Activated CD4-positive, alpha-beta memory T cell treated with anti-CD3 and anti-CD28 coated beads, Interleukin-2, amount 10 ng/mL, durations not matched to agents 7 days and 5 days (primary cell): ENCODE measurements at places on chromosomes 1 and 21. TPM values are rescaled to one million over a fixed set of nuclear protein-coding genes. Genes with fewer than 3 reads are reported as not detected.

- H3K27ac ChIP-seq: peak overlapping the region; percentile 88
- peak overlapping the region; percentile 2 for H3K4me3 ChIP-seq
- no peaks in the 10 kb centered on the region for H3K27me3 ChIP-seq
- H3K4me1 ChIP-seq: peaks cover 72% of the 10 kb centered on the region
Observed at GRCh38 chr1:226655251-226656163, 83.6 kb downstream of the ITPKB start.

GRCh38 chr1:167423684-167424619 lies 94.4 kb downstream of the CD247 start:
- no peak overlapping the region for H3K27ac ChIP-seq
- no peaks in the 10 kb centered on the region for H3K27me3 ChIP-seq
- H3K4me3 ChIP-seq: no peak overlapping the region

GRCh38 chr1:86201311-86201710 lies 44.7 kb upstream of the COL24A1 start:
- H3K27me3 ChIP-seq: no peaks in the 10 kb centered on the region
- H3K27ac ChIP-seq: no peak overlapping the region
- no peaks in the 10 kb centered on the region for H3K4me1 ChIP-seq

DNA sequence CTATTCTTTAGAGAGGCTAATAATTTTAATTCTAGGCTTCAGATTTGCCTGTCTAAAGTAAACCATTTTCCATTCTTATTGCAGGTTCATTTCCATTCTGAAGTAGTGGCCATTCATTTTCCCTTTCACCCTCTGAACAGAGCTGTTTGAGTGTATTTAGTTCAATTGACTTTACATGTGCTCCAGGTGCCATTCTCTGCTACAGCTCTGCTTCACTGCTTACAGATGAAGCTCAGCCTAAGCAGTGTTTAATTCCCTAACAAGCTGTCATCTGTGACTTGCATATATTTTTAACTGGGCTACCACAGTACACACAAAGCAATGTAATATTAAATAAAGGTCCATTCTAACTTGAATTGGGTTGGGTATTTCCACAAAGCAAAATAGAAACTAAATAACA lies 1031.6 kb downstream of the KCNT2 start:
- H3K4me3 ChIP-seq: no peak overlapping the region
- H3K4me1 ChIP-seq: no peaks in the 10 kb centered on the region

Gene TMEM201
- total RNA-seq: 13.4 TPM

Gene CD2
- total RNA-seq: 340 TPM

DNA sequence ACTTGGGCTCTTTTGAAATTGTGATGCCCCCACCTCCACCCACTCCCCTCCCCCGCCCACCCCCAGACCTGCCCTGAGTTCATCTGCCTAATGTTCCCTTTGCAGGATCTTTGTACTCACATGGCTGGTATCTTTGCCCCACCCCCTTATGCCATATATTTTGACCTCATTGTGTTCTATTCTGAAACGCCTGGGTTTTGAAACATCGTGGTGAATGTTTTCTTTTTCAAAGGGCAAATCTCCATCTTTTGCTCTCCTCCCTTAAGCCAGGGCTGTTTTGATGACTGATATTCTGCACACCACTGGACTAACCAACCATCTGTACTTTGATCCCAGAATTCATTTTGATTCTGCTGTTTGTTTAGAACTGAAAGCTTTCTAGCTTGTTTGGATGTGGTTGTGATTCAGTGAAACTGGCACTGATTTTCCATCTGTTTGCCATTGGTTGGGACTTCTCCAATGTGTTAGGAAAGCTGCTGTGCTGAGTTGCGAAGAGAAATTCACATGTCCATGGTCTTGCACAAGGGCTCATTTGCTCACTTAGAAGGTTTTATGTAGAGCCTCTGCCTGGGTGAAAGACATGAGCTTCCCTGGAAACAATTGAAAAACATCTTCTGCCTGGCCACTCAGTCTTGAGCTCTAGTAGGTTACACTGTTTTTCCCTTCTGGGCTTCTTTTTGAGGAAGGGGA lies 16.5 kb downstream of the SMAP2 start:
- DNase-seq: no peak
- H3K36me3 ChIP-seq: peaks cover 64% of the 10 kb centered on the region
- no peaks in the 10 kb centered on the region for H3K27me3 ChIP-seq
- peak overlapping the region; percentile 76 for H3K27ac ChIP-seq
- peaks cover 90% of the 10 kb centered on the region for H3K4me1 ChIP-seq

Gene CYP4A11
- not detected for total RNA-seq

DNA sequence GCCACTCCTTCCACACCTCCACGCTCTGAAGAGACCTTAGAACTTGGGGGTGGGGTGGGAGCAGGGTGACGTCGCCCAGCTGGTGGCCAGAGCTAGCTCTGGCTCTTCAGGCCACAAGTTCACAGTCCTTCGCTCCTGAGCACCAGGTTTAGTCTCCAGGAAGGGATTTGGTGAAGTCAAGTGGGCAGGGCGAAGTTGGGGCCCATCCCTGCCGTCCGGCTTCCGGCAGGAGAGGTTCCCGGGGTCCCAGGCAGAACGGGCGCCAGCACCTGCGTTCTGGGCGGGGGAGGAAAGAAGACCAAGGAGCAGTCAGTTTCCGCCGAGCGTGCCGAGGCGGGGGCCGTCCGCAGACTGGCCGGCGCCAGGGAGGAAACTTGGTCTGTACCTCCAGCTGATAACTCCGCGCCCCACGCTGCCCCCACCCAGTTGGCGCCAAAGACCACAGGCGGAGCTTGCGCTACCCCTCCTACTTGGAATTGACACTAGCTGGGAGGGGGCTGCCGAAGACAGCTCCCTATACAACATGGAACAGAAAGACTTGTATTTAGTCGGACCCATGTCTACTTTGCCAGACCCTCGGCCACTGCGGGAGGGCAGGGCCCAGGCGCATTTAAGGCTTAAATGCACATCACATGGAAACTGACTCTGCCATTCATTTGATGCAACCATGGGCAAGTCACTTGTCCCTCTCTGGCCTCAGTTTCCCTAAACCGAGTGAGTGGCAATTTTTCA lies 995 bp downstream of the ID3 start:
- peaks cover 6% of the 10 kb centered on the region for H3K36me3 ChIP-seq
- peak overlapping the region; percentile 73 for H3K27ac ChIP-seq
- DNase-seq: peak; percentile 41
- peaks cover 51% of the 10 kb centered on the region for H3K27me3 ChIP-seq

DNA sequence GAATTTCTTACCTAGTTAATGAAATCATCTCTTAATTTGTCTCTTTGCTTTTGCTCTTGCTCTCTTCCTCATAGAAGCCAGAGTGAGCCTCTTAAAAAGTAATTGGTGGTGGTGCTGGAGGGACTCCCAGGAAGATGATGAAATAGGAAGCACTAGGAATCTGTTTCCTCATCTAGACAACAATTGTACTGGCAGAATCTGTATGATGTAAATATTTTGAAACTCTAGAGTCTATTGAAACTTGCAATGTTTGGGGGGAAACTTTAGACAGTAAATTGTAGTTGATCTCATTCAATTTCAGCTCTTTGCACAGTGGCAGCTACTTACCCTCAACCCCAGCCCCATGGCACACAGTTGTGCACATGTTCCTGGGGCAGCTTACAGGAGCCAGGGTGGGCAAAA lies 10.6 kb downstream of the RGSL1 start:
- no peak overlapping the region for H3K27ac ChIP-seq
- H3K36me3 ChIP-seq: no peaks in the 10 kb centered on the region
- no peak for DNase-seq

Gene PTPN22
- total RNA-seq: 79.4 TPM

GRCh38 chr1:116062201-116062600 lies 49.0 kb upstream of the MAB21L3 start:
- no peak for DNase-seq
- H3K27ac ChIP-seq: no peak overlapping the region
- no peaks in the 10 kb centered on the region for H3K36me3 ChIP-seq

- no peak for DNase-seq
- H3K27me3 ChIP-seq: peaks cover 1% of the 10 kb centered on the region
- H3K27ac ChIP-seq: no peak overlapping the region
- H3K4me3 ChIP-seq: no peak overlapping the region
- H3K36me3 ChIP-seq: peaks cover 6% of the 10 kb centered on the region
- peaks cover 62% of the 10 kb centered on the region for H3K4me1 ChIP-seq
Observed at GRCh38 chr1:229032375-229032774, 238.5 kb upstream of the RAB4A start.

Gene FCER1G
- total RNA-seq: 1.3 TPM

Gene PIGR
- not detected for total RNA-seq

GRCh38 chr1:208496467-208497371 lies 252.5 kb upstream of the PLXNA2 start:
- no peak overlapping the region for H3K27ac ChIP-seq
- no peak overlapping the region for H3K4me3 ChIP-seq
- DNase-seq: no peak
- H3K27me3 ChIP-seq: peaks cover 2% of the 10 kb centered on the region

DNA sequence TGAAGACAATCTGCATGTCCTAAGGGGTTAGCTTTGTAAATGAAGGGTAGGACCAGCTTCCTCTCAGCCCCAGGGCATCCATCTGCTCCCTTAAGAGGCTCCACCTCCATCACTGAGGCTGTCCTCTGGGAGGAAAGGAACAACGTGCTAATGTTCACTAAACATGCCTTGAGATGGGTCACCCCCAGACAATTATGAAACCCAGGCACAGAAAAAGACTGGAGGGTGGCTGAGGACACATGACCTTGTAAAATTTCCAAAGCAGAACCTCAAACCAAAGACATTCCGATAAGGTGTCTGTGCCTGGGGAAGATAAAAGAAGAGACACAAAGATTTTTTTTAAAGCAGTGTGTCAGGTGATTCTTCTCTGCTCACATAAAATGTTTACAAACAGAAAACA lies 37.6 kb upstream of the ZNF124 start:
- no peaks in the 10 kb centered on the region for H3K27me3 ChIP-seq
- no peak for DNase-seq
- peak overlapping the region; percentile 92 for H3K4me3 ChIP-seq
- H3K4me1 ChIP-seq: peaks cover 70% of the 10 kb centered on the region
- peak overlapping the region; percentile 83 for H3K27ac ChIP-seq
- peaks cover 57% of the 10 kb centered on the region for H3K36me3 ChIP-seq

Gene PTPRC
- 724 TPM for total RNA-seq

DNA sequence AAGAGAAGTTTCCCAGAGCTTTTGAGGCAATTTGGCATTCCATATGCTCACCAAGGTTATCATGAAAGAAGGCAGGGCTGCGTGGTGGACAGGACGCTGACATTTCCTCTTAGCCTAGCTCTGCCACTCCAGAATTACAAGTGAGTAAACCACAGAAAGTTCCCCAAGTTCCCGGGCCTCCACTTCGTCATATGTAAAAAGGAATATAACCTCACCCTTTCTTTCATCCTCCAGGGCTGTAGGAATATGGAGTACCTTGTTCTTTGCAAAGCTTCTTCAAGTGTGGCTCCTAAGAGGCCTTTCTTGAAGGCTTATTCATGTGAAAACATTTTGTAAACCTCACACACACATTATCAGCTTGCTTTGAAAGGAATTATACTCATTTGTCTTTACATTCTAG lies 210.2 kb downstream of the GREM2 start:
- H3K4me3 ChIP-seq: no peak overlapping the region
- no peaks in the 10 kb centered on the region for H3K27me3 ChIP-seq
- H3K27ac ChIP-seq: no peak overlapping the region
- DNase-seq: no peak
- no peaks in the 10 kb centered on the region for H3K36me3 ChIP-seq

DNA sequence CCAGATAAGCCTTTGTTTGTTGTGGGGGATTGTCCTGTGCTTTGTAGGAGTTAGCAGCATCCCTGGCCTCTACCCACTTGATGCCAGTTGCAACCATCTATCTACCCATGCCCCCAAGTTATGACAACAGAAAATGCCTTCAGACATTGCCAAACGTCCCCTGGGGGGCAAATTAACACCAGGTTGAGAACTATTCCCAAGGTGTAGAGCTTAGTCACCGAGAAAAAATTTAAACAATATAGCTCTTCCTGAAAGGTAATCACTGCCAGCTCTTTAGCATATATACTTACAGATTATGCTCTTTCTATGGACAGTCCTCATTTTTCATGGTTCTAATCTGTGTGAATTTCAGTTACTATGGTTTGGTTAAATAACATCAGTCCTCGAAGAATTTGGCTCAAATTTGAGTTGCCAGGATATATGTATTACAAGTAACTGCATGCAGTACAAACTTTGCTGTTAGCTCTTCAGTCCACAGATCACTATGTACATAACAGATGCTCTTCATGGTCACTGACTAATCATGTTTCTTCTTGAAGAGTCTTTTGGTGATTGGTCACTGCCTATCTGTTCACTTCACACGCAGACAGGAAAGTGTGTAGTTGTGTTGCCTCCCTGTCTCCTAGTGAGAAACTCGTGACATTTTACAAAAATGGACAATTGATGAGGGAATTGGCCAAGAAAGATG lies 25.2 kb downstream of the MAPKAPK2 start:
- no peaks in the 10 kb centered on the region for H3K27me3 ChIP-seq
- H3K4me1 ChIP-seq: peaks cover 81% of the 10 kb centered on the region
- DNase-seq: no peak
- H3K27ac ChIP-seq: no peak overlapping the region
- H3K4me3 ChIP-seq: no peak overlapping the region
- peaks cover 5% of the 10 kb centered on the region for H3K36me3 ChIP-seq

GRCh38 chr1:33094971-33095604 lies 14.1 kb downstream of the AZIN2 start:
- no peak overlapping the region for H3K4me3 ChIP-seq
- no peak for DNase-seq
- no peaks in the 10 kb centered on the region for H3K27me3 ChIP-seq
- H3K4me1 ChIP-seq: peaks cover 55% of the 10 kb centered on the region

DNA sequence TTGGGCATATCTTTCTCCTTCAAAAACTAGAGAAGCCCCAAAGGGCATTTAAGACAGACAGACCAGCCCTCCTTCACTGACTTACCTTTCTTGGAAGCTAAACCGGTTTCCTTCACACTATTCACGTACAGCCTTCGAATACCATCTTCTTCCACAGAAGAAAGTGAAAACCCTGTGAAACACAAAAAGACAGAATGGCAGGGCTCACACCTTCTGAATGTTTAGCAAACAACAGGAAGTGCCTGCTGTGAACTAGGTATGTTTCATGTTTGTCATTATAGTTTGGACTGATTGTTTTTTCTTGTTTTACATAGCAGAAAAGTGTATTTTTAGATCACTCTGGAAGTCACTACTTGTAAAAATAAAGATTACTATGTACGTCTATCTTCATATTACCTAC lies 148.6 kb upstream of the KRTAP19-8 start:
- no peak for DNase-seq
- H3K4me1 ChIP-seq: peaks cover 71% of the 10 kb centered on the region
- peaks cover 56% of the 10 kb centered on the region for H3K36me3 ChIP-seq
- H3K4me3 ChIP-seq: peak overlapping the region; percentile 66

Gene LCE2C
- not detected for total RNA-seq

GRCh38 chr1:8249838-8250237 lies 68.1 kb upstream of the SLC45A1 start:
- no peak overlapping the region for H3K4me3 ChIP-seq
- no peaks in the 10 kb centered on the region for H3K27me3 ChIP-seq
- H3K36me3 ChIP-seq: no peaks in the 10 kb centered on the region
- peaks cover 5% of the 10 kb centered on the region for H3K4me1 ChIP-seq

DNA sequence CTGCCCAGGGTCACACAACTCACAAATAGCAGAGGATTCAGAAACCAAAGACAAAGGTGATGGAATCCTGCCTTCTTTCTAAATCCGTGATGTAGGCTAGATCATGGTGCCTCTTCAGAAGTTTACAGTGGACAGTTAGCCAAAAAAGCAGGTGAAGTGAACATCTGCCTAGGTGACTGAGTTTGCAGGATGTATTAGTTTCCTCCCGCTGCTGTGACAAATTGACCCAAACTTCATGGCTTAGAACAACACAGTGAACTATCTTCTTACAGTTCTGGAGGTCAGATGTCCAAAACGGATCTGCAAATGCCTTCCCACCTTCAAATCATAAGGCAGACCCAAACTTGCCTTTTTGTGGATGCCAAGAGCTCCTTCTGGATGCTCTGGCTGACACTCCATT lies 3.2 kb upstream of the TMEM51 start:
- H3K27ac ChIP-seq: no peak overlapping the region
- H3K4me3 ChIP-seq: no peak overlapping the region
- DNase-seq: no peak
- H3K27me3 ChIP-seq: peaks cover 63% of the 10 kb centered on the region
